ENCODE measurements at places on chromosomes 16 and 17. TPM values are rescaled to one million over a fixed set of nuclear protein-coding genes. Genes with fewer than 3 reads are reported as not detected.

DNA sequence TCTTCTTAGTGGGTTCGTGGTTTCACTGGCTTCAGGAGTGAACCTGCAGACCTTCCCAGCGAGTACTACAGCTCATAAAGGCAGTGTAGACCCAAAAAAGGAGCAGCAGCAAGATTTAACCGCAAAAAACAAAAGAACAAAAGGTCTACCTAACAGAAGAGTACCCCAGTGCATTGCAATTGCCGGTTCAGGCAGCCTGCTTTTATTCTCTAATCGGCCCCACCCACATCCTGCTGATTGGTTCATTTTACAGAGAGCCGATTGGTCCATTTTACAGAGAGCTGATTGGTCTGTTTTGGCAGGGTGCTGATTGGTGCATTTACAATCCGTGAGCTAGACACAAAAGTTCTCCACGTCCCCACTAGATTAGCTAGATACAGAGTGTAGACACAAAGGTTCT, 2.0 kb upstream of the ARRB2 start:
- no peak overlapping the region for H3K4me3 ChIP-seq
- peaks cover 6% of the 10 kb centered on the region for H3K4me1 ChIP-seq
- DNase-seq = no peak
- H3K27me3 ChIP-seq = no peaks in the 10 kb centered on the region
- H3K27ac ChIP-seq = no peak overlapping the region

Gene ARSG
- 7.3 TPM for total RNA-seq

DNA sequence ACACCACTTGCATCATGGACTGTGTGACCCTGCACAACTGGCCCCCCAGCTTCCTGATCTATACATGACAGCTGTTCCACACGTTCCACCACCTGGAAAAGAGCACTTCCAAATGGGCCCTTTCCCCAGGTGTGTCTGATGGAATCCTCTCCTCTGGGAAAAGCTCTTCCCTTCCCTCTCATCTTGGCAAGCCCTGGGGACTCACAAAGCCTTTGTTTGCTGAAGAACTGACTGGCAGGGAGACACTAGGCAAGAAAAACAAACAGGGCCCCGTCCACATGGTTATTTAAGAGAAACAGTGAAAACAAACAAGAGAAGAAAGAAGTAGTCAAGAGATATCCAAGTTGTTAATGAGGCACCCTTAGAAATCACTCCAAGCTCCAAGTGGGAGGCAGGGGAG, 52.6 kb downstream of the C16orf95 start:
- H3K36me3 ChIP-seq = no peaks in the 10 kb centered on the region
- no peak overlapping the region for H3K27ac ChIP-seq
- H3K27me3 ChIP-seq = no peaks in the 10 kb centered on the region
- H3K4me1 ChIP-seq = no peaks in the 10 kb centered on the region
- H3K4me3 ChIP-seq = no peak overlapping the region
- DNase-seq = no peak

DNA sequence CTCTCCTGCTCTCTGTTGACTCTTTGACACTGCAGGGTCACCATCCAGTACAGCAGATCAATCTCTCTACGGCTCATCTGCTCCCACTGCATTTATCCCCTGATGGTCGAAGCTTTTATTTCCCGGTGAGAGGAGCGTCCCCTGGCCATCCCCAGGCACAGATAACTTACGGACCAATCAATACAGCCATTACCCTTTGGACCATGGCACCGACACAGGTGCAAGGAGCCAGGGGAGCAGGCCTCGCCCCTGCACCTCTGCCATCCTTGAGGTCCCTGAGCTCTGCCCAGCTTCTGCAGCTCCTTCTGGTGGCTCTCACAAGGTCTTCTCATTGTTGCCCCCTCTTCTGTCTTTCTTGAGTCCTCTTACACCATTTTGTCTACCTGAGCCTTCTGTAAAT, 115.6 kb downstream of the SDK2 start:
- DNase-seq = no peak
- no peaks in the 10 kb centered on the region for H3K36me3 ChIP-seq
- H3K27ac ChIP-seq = no peak overlapping the region
- no peak overlapping the region for H3K4me3 ChIP-seq

Gene RNF40
- total RNA-seq = 66.3 TPM

DNA sequence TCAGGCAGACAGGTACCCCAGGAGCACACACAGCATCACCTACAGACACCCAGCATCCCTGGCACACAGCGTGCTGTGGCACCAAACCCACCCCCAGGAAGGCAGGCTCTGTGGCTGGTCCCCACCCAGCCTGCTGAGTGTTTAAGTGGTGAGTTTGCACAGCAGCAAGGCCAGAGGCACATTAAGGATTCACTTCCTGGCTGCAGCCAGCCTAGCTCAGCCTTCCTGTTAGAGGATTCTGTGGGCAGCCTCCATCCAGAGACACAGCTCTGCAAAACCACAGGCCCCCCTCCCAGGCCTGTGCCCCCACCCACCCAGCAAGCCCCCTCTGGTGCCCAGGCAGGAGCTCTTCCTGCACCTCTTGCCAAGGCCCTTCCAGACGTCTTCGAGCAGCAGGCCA, 36.1 kb upstream of the PHB1 start:
- H3K4me1 ChIP-seq = no peaks in the 10 kb centered on the region
- H3K27me3 ChIP-seq = no peaks in the 10 kb centered on the region
- H3K27ac ChIP-seq = no peak overlapping the region
- no peak overlapping the region for H3K4me3 ChIP-seq
- H3K36me3 ChIP-seq = no peaks in the 10 kb centered on the region

GRCh38 chr17:55354941-55355340, 66.7 kb downstream of the MMD start:
- H3K27me3 ChIP-seq = no peaks in the 10 kb centered on the region
- H3K36me3 ChIP-seq = no peaks in the 10 kb centered on the region
- H3K27ac ChIP-seq = no peak overlapping the region
- H3K4me1 ChIP-seq = no peaks in the 10 kb centered on the region
- no peak overlapping the region for H3K4me3 ChIP-seq

Gene NPIPB8
- not detected for total RNA-seq

DNA sequence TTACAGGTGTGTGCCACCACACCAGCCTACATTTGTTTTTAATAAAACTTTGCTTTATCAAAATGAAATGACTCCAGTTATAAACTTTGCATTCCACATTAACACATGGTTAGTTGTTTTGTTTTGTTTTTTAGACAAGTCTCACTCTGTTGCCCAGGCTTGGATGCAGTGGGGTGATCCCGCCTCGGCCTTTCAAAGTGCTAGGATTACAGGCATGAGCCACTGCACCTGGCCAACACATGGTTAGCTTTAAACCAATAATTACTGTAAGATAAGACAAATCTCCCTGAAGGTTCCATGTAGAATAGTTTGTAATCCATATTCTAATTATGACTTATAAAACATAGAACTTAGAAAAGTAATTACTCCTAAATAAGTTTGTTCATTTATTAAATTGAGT, 89.8 kb upstream of the MED13 start:
- H3K36me3 ChIP-seq = no peaks in the 10 kb centered on the region
- no peak overlapping the region for H3K27ac ChIP-seq
- no peaks in the 10 kb centered on the region for H3K27me3 ChIP-seq

DNA sequence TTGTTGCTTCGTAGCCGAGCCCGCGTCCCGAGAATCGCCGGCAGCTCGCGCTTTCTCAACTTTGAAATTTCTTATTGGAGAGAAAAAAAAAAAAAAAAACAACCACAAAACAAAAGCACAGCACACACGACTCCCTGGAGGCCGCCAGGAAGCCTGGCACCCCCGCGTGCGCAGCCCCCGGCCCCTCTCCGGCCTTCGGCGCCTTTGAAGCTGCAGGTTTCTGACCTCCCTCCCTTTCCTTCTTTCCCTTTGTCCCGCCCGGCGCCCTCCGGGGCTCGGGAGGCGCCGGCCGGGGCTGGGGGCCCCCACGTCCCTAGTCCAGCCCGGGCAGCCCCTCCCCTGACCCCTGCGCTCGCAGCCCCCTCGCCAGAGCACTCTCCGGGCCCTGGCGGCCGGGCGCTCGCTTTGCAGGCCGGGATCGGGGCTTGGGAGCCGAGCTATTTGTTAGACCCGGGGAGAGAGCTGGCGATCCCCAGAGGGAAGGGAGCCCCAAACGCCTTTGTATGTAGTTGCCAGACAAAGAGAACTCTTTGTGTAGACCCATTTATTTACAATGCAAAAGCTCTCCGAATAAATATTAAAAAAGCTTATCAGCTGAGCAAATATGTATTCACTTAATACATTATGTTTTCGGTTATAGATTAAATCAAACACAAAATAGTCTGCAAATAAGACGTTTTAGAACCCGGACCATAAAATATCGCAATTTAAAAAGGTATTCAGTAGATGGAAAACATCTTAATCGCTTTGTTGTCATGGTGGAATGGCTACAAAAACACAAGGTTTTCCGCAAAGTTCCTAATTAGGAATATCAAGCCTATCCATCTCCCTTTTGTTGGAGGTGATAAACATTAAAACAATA, 2.3 kb downstream of the BAHCC1 start:
- H3K36me3 ChIP-seq = no peaks in the 10 kb centered on the region
- H3K27me3 ChIP-seq = no peaks in the 10 kb centered on the region
- peak overlapping the region; percentile 91 for H3K27ac ChIP-seq
- peak overlapping the region; percentile 91 for H3K4me3 ChIP-seq
- DNase-seq = no peak

- no peaks in the 10 kb centered on the region for H3K27me3 ChIP-seq
- peak overlapping the region; percentile 5 for H3K27ac ChIP-seq
- H3K36me3 ChIP-seq = no peaks in the 10 kb centered on the region
- H3K4me1 ChIP-seq = peaks cover 38% of the 10 kb centered on the region
These were observed 34.8 kb upstream of the CIBAR2 start for GRCh38 chr16:85146922-85147651.

DNA sequence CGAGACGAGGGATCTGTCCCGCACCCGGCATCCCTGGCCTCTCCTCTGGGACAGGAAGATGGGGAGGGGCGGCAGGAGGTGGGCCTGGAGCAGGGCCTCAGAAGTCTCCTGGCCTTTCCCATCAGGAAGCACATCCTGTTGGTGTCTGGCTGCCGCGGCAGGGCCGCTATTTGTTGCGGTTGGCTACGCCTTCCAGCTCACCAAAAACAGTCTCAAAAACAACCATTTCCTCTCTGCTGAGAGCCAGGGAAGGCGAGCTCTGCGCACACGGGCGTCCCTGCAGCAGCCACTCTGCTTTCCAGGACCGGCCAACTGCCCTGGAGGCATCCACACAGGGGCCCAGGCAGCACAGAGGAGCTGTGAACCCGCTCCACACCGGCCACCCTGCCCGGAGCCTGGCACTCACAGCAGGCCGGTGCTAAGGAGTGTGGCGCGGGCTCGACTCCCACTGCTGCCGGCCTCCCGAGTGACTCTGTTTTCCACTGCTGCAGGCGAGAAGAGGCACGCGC, at the start of gene TMEM204:
Gene TMEM204 (plus strand): TSS at position 224 of the 509 bp plus-strand sequence. CDS start 610 bp downstream, outside the sequence.
- H3K27ac ChIP-seq = peak within 1 kb of the TSS; percentile 90
- peaks cover 30% of the 10 kb centered on the region for H3K36me3 ChIP-seq
- H3K27me3 ChIP-seq = no peaks in the 10 kb centered on the region

Gene CTNS
- 16.7 TPM for total RNA-seq

DNA sequence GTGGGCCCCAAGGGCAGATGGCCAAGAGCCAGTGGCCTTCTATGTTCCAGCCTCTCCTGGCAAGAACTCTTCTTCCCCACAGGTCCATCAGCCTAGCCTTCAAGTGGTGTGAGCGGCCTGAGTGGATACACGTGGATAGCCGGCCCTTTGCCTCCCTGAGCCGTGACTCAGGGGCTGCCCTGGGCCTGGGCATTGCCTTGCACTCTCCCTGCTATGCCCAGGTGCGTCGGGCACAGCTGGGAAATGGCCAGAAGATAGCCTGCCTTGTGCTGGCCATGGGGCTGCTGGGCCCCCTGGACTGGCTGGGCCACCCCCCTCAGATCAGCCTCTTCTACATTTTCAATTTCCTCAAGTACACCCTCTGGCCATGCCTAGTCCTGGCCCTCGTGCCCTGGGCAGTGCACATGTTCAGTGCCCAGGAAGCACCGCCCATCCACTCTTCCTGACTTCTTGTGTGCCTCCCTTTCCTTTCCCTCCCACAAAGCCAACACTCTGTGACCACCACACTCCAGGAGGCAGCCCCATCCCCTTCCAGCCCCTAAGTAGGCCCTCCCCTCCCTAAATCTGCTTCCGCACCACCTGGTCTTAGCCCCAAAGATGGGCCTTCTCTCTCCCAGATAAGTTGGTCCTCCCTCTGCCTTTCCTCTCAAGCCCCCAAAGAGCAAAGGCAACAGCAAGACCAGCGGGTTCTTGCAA, 5.2 kb downstream of the G6PC3 start:
- H3K4me1 ChIP-seq = peaks cover 15% of the 10 kb centered on the region
- H3K27ac ChIP-seq = no peak overlapping the region
- no peak overlapping the region for H3K4me3 ChIP-seq
- H3K27me3 ChIP-seq = no peaks in the 10 kb centered on the region
- peaks cover 41% of the 10 kb centered on the region for H3K36me3 ChIP-seq

Gene AIPL1
- total RNA-seq = not detected

DNA sequence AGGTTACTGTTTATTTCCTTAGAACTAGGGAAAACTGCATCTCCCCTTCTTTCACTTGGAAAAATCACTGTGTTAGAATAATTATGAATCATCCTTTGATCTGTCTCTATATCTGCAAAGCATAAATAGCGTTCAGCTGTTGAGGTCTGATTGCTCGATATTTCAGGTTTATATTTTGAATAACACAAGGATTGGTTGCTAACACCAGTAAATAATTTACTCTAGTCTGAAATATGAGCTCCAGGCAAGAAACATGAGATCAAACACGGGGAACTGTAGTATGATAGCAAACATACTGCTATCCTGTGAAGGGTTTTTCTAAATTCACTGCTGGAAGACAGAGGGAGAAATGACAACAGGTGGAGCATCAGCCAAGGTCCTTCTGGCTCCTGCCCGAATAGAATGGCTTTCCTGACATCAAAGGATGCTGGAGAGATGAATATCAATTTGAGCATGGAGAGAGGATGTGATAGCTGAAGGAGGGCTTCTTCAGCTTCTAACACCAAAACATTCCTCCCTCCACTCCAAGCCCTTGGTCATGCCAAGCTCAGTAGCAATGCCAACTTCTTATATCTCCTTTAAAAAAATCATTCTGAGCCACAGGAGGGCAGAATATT, 450.3 kb downstream of the SHISA9 start:
- H3K27me3 ChIP-seq = no peaks in the 10 kb centered on the region
- H3K27ac ChIP-seq = no peak overlapping the region
- H3K4me3 ChIP-seq = no peak overlapping the region
- DNase-seq = no peak
- no peaks in the 10 kb centered on the region for H3K36me3 ChIP-seq

DNA sequence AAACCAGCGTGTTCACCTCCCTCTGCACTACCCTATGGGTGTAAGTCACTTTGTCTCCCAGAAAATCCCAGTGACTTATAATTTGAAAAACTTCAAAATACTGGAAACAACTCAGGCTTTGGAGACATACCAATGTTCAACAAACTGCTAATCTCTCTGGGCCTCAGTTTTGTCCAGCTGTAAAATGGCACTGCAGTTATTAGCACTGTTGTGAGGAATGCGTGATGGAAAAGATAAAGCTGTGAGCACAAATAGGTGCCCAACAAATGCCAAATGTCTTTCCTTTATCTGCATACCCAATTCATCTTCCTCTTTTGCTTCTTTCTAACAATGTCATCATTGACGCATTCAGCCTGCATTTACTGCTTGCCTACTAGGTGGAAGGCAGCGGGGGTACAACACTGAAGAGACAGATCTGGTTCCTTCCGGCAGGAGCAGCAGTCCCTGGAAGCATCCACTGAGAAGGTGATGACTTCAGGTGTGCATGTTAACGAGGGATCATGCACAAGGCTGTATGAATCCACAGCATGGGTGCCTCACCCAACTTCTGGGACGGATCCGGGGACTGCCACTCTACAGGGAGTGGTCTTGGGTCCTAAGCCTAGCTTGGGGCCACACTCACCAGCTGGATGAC, 63.4 kb downstream of the CYTH1 start:
- DNase-seq = no peak
- peaks cover 38% of the 10 kb centered on the region for H3K4me1 ChIP-seq
- H3K4me3 ChIP-seq = no peak overlapping the region
- H3K27ac ChIP-seq = no peak overlapping the region
- H3K36me3 ChIP-seq = no peaks in the 10 kb centered on the region

All from ascending aorta (tissue), 2 donors.